ENCODE measurements at places on chromosomes 13 and 19.

- DNase-seq, result no peak
These were observed 4.4 kb downstream of the GAS6 start for GRCh38 chr13:113859311-113860050.

GRCh38 chr13:109869312-109870237 is 83.2 kb upstream of the IRS2 start:
- DNase-seq, result peak; percentile 11

GRCh38 chr19:33404506-33405253 is 31.2 kb downstream of the CEBPG start:
- DNase-seq, result no peak

- no peak for DNase-seq
These were observed 25.3 kb downstream of the TPT1 start for GRCh38 chr13:45315520-45316167.

DNA sequence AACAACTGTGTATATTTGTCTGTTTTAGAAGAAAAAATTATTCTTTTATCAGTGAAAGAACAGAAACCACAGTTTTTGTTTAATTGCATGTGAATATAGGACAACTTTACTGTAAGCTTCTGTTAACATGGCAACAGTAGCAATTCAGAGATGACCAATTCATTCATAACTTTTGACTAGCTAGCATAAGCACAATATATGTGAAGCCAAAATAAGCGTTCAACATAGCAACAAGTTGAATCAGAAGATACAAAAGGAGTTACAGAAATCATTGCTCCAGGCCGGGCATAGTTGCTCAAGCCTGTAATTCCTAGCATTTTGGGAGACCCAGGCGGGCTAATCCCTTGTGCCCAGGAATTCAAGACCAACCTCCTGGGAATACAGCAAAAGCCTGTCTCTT is 197.1 kb upstream of the GPC6 start:
- no peak for DNase-seq

- DNase-seq, result no peak
These were observed 25.5 kb downstream of the RYR1 start for GRCh38 chr19:38458991-38459390.

DNA sequence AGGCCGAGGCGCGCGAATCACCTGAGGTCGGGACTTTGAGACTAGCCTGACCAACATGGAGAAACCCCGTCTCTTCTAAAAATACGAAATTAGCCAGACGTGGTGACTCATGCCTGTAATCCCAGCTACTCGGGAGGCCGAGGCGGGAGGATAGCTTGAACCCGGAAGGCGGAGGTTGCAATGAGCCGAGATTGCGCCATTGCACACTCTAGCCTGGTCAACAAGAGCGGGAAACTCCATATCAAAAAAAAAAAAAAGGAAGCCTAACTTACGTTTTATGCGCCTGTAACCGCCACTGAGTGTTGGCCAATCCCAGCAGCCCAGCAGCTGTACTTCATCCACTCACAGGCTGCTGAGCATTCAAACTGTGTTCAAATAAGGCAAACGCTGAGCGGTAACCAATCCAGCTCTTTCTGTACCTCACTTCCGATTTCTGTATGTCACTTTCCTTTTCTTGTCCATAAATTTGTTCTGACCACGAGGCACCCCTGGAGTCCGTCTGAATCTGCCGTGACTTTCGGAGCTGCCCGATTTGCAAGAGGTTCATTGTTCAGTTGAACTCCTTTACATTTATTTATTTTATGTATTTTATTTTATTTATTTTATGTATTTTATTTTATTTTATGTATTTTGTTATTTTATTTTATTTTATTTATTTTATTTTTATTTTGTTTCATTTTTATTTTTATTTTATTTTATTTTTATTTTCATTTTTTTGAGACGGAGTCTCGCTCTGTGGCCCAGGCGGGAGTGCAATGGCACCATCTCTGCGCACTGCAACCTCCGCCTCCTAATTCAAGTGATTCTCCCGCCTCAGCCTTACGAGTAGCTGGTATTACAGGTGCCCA is 18.2 kb downstream of the DPRX start:
- no peak for DNase-seq

DNA sequence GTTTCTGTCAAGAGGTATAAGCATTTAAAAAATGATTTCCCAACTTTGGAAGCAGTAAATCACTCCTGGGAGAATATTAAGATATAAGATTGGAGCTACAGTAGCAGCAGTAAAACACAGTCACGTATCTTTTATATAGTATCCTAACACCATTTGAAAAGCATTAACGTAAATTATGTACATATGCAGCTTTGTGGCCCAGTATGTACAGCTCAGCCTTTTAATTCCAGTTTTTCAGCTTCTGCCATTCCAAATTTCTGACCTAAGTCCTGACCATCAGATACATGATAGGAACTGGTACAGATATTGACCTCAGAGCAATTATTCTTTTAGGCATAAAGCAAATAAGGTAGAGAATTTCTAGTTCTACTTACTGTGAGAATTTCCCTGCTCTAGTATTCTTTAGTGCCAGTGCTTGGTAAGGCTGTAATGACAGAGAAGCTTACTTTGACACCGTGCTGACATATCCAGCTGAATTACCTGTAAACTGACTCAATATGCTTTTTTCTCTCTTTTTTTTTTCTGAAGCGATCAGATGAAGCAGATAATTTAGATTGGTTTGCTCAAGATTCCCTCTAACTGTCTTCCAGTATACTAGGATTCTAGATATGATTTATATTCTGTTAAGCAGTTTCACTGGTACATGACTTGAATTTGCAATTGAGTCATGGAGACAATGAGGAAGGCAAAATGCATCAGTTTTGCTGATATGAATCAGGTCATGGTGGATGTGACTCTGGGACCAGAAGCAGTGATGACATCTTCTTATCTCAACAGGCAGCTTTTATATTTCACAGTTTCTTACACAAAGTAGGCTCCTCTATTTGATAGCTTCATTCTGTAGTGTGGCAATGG is 703.6 kb downstream of the SLITRK6 start:
- DNase-seq, result no peak

DNA sequence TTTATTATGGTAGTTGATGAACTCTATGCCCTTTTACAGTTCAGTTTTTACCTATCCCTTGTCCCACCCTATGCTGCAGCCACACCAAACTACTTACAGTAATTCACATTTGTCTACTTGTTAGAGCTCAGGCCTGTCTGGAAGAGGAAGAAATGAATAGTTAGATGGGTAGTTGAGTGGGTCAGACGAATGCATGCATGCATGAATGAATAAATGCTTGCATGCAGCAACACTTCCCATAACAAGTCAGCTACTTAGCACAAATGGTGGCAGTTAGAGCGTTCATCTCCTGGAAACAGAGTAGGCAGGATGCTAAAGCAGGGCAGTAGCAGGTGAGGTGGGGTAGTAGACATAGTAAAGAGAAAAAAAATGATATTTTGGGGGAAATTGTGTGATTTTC is 322.3 kb downstream of the NDFIP2 start:
- DNase-seq, result no peak

DNA sequence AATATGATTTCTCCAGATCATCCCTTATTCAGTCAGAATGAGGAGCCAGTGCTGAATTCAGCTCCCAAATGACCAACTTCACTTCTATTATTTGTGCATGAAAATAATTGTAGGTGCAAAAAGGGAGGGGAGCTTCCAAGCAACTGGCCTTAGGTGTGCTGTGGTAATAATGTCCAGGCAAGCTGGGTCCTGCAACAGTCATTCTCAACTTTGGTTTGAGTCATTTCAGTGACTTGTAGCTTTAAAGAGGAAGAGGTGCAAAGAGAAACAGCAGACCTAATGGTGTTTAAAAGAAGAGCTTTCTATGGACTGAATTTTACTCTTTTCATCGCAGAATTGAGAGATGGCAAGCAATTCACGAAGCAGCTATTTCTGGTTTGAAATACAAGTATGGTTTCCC is 29.2 kb upstream of the FGF9 start:
- DNase-seq, result no peak

DNA sequence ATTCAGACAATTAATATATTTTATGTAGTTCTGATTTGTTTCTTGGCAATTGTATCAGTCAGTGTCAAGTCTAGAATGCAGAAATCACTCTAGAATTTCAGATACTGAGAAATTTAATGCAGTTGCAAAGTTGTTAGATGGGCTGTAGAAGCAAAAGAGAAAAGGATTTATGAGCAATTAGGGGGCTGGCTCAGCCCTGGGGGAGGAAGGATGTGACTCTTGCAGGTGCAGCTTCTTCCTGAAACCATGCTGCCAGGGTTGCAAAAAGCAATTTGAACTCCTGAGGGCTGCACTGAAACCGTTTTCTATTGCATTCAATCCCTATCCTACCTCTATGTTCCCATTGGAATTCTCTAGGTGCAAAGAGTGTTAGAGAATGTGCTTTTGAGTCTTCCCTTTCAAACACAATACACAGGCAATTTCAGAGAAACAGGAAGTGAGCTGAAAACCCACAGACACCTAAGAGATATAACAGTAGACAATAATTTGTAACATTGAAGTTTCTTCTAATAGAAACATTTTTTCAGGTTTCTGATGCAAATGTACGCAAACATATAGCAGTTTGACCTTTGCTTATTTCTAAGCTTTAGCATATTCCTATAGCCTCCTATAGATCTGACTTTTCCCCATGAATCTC is 814.7 kb upstream of the ATXN8OS start:
- no peak for DNase-seq

DNA sequence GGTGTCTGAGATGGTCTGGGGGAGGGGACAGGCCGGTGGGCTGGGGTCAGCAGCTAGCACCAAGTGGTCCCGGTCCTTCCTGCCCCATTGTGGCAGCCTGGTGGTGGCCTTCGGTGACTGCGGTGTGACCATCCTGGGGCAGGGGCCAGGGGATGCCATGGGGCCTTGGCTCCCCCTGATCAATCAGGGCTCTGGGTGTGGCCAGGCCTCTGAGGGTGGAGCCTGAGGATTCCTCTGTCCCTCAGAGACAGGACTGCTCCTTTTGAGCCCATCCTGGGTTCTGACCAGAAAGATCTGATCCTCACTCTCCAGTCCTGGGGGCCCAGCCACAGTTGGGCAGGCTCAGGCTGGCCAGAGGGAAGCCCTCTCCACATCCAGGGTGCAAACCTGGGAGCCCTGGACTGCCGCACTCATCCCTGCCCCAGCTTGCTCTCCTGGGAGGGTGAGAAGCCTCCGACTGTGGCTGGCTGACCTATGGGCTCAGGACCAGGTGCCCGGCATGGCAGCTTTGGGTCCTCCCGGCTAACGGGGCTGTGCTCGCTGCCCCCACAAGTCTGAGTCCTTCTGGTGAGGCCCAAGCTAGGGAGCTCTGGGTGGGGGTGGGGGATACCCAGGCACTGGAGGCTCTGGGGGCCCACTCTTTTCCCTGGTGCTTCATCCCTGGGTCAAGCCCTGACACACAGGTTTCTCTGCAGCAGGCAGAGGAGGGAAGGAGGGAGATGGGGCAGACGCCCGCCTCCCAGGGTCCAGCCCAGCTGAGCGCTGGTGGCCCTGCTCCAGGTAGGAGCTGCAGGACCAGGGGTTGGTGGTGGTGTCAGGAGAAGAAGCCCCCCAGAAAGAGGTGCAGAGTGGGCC is 59.5 kb downstream of the IER2 start:
- no peak for DNase-seq

- no peak for DNase-seq
These were observed 3.0 kb upstream of the PLEKHF1 start for GRCh38 chr19:29662278-29662603.

DNA sequence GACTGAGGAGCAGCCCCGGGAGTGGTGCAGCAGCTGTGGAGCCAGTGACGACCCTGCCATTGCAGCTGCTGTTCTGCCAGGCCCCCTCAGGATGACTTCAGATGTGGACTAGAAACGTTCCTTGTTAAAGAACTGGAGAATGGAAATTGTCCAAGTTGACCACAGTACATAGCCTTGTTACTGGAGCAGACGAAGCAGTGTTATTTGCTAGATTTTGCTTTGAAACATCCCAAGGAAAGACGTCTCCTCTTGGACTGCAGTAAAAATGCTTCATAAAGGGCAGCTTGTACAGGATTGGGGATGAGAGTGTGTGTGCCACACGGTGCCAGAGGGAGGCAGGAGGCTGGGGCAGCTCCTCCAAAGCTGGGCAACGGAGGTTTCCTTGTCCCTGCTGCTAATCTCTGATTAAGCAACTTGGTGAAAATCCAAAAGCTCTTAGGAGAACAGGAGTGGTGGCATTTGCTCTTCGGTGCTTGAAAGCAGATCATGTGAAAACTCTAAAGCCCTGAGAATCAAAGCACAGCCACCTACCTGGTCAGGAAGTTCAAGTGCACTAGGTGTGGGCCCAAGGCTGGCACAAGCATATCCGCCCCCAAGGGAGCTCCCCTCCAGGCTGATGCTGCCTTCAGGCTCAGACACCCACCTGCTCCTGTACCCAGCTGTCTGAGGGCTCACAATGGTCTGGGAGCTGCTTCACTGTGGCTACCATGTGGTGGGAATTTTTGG is 34.5 kb downstream of the SHISA2 start:
- DNase-seq, result peak; percentile 37

GRCh38 chr19:10087296-10088061 is 1.4 kb downstream of the SHFL start:
- no peak for DNase-seq

DNA sequence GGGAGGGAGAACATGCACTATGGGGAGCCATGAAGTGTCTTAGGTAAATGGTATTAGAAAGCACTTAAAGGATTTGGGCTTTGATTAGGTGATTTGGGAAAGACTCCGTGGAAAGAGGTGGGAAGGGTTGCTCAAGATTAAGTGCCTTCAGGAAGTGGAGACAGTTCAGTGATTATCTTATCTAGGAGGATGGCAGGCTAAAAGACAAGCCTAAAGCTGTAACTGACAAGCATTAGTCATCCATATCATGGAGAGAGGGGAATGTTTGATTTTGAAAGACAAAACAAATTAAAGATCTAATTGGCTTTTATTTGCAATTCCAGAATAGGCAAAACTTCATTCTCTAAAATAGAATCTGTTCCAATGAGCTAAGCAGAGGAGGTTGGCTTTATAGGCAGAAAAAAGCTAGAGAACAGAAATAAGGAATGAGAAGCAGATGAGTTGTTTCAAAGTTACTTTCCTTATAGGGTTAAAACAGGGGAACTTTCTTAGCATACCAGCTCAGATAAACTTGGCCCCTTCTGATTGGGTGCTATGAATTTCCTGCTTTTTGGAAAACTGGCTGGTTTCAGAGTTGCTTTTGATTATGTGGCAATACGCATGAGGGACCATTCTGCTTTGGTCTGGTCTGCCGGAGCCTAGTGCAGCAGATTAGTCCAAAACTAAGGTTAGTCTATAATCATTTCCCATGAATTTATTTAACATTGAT is 1.8 kb upstream of the DIAPH3 start:
- DNase-seq, result no peak

DNA sequence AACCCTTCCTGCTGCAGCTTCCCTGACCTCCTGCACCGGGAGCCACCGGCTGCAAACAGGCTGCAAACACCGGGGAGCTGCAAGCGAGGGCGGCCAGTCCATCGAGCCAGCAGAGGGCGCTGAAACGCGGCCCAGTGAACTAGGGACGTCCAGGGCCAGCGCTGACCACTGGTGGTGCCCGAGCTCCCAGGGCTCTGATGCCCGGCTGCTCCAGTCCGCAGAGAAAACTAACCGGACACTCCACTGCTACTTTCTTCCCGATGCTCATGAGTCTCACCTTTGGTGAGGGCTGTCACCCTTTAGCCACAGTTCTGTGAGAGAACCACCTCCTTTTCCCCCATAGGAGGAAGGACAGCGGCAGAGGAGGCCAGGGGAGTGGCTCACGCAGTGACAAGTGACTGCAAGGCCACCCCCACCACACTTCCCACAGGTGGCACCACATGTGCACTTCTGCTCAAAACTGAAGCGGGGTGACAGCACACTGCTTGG is 82.8 kb upstream of the MTIF3 start:
- DNase-seq, result no peak
